ENCODE measurements at places on chromosomes 4 and X.

DNA sequence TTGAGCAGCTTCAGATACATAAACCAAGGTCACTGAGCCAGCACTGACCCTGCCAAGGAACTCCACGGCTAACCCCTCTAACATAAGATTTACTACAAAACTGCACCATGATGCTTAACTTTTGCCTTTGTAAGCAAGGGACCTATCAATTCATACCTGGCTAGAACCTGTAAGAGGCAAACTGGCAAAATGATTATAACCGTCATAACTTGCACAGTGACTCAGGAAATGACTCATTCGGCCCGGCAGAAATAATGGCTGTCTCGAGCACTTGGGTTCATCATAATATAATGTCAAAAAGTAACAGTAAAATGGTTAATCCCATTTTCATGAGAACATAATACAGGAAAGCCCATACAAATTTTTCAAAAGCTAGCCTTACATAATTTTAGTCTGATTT lies 17.2 kb downstream of the RASGEF1B start:
- DNase-seq: no peak

DNA sequence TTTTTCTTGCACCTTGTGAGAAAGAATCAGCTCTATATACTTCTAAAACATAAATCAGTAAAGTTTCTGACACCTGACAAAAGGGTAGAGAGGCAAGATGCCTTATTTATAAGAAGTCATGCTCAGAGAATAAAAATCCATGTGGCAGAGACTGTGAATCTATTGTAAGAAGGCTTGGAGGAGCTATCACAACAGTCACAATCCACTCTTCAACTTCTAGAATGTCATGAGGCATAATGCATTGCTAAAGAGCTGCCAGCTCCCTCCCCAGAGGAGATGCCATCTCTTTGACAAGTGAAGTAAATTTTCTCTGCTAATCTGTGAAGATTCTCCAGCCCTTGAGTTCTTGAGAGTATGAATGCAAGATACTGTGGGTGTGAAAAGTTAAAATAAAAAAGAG lies 971.2 kb upstream of the IGFBP7 start:
- DNase-seq: no peak

- DNase-seq: no peak
These were observed 426 bp upstream of the XIAP start for GRCh38 chrX:123859409-123859845.

- no peak for DNase-seq
These were observed 34.9 kb downstream of the SMARCA1 start for GRCh38 chrX:129488359-129488758.

DNA sequence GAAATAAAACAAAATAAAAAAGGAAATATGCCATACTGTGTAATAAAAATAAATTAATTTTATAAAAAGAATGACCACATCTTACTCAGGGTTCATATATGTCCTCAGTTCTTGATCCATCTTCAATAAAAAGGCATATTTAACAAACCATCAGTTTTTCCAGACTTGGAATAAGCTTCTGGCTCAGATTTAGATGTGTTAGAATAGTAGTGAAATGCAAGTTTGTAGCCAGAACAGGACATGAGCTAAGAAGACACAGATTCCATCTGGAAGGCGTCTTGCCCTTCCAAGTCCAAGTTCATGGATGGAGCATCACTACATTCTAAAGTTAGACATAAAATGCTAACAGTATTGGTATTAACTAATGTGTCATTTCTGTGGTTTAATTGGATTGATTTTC lies 10.3 kb upstream of the LSM6 start:
- no peak for DNase-seq

DNA sequence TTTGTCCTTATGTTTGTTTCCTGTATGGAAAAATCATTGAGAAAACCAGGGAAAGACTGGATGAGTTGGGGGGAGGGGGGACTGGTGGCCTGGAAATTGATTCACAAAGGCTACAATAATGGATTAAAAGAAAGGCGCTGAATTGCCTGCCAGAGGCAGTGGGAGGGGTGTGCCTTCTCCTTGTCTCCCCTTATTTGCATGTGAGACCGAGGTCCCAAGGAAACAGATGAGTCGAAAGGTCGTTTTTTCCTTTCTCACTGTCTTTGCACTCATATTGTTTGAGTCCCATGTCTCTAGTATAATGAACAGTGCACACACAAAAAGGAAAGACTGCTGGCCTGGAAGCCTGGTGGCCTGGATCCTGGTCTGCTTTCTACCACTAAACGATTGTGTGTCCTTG lies 86.6 kb upstream of the ZDHHC15 start:
- no peak for DNase-seq

- no peak for DNase-seq
These were observed 18.9 kb upstream of the USP9X start for GRCh38 chrX:41066391-41066790.

DNA sequence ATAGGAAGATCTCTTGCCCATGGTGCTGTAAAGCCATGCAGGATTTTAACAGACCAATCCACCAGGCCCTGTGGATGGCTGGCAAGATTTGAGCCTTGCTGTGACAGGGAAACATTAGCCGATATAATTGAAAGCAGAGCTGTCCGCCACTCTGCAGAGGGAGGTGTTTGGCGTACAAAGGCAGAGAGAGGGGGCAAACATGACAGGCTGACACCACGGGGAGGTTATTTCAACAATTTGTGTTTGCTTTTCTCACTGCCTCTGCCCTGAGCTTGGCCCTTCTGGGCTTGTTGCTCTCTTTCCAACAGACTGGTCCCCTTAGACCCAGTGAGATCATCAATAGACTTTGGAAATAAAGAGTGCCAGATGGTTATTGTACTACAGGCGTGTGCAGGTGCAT lies 59.4 kb downstream of the CLNK start:
- no peak for DNase-seq

DNA sequence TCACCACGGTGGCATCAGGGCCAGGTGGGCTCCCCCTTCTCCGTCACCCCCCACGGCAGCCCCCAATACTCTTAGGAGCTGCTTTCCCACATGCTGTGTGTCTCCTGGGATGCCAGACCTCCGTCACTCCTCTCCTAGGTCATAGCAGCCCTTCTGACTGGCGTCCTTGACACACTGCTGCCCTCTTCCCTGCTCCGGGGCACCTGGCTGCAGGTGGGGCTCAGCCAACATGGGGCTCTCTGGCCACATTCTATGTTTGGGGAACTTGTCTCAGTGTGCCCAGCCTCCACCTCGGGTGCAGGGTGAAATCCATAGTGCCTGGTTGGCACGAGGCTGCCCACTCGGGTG lies 13.8 kb downstream of the TMEM175 start:
- DNase-seq: no peak

DNA sequence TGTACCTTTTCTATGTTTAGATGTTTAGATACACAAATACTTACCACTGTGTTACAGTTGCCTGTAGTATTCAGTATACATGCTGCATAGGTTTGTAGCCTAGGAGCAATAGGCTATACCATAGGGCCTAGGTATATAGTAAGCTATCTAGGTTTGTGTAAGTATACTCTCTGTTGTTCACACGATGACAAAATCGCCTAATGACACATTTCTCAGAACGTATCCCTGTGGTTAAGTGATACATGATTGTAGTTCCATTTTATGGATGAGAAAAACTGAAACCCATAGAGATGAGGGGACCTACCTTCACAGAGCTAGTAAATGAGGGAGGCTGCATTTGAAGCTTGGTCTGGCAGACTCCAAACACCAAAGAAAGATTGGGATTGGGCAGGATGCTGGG lies 79.4 kb upstream of the EFNB1 start:
- DNase-seq: no peak

DNA sequence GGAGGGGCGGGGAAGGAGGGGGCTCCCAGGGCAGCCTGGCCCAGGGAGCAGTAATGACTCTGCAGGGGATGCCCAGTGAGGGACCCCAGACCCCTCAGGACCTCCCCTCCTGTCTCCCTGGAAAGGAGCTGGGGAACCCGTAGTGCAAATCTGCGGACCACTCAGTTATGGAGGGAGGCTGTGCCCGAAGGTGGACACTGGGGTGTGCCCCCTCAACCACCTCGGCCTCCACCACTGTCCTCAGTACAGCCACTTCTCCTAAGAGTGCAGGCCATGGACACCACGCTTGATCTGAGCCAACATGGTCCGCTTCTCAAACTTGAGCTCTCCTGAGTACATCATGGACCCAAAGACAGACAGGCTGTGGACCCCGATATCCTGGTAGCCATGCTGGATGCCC lies 378.2 kb upstream of the MAOA start:
- no peak for DNase-seq

DNA sequence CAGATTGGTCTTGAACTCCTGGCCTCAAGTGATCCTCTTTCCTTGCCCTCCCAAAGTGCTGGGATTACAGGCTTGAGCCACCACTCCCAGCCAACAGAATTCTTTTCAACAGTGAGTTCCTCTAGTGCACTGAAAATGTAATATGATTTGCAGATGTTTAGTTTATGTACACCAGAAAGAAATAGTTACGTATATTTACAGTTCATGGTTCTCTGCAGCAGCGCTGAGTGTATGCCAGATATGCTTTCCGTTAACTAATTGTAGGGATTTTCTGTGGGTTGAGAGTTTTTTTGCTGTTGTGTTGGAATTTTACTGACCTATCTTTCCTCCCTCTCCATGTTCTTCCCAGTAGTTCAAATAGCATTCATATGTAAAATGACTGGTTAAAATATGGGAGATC lies 44.0 kb downstream of the GAB1 start:
- no peak for DNase-seq

- peak; percentile 4 for DNase-seq
These were observed 506.9 kb upstream of the PCDH10 start for GRCh38 chr4:132642016-132642817.

GRCh38 chrX:13489454-13489853 lies 79.9 kb upstream of the EGFL6 start:
- peak; percentile 57 for DNase-seq

GRCh38 chr4:7198440-7199128 lies 6.2 kb downstream of the SORCS2 start:
- no peak for DNase-seq

DNA sequence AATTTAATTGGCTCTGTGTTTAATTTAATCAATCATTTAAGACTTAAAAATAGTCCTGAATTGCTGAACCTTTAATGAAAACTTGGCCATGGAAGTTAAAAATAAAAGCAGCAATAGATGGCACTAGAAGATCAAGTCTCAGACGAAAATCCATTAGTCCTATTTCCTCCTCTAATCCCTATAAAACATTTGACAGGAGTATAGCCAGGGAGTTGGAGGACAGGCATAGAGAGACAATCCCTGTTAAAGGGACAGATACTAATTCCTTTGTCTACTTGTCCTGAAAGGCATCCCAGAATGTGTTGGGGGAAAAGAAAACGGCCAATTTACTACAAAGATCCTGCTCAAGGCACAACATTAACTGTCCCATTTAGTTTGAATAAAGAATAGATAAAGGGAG lies 276.3 kb upstream of the TACR3 start:
- DNase-seq: no peak

DNA sequence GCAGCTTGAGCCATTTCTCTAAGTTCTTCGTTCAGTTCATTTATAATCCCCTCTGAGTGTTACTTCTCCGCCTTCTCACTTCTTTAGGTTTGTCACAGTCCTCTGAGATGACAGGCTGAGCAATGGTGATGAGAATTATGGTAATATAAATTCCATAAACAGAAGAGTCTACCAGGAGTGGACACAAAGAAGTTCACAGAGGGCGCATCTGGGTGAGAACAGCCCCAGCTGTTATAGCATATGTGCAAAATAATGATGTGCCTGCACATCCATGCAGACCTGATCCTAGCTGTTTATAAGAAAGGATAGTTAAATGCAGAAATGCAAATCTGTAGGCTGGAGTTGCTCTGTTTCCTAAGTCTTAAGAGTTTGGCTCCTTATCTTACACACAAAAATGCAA lies 377.5 kb downstream of the KCNIP4 start:
- no peak for DNase-seq

DNA sequence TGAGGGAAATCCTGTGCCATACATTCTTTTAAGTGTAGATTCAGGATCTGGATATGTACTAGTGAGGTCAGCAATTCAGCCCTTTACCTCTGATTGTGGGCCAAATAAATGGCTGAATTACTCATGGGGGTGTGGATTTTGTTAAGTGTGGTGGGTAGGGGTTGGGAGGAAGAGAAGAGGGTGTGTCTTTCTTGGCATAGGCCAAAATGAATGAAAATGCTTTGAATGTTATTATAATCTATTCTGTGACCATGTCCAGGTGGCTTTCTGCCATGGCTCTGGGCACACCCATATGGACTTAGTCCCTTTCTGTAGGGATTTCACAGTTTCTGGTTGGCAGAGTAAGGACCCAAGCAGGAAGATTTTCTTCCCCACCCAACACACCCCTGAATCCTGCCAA lies 244.3 kb downstream of the CBR4 start:
- DNase-seq: peak; percentile 70

DNA sequence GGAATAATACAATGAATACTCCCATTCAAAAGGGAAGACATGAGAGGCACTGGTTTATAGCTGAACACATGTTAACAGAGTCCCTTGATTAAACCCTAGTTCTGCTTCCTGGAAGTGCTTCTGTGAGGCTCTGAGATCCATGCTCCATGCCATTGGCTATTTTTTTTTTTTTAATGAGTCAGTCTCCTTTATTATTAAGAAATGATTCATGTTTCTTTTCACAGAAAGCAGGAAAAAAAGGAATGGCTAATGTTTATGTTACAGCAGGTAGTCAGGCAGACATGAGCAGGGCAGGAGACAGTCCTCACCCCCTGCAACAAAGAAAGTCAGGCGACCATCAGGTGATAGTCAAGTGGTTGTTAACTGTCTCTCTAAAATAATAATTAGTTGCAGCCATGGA lies 598.7 kb downstream of the EPHA5 start:
- no peak for DNase-seq

DNA sequence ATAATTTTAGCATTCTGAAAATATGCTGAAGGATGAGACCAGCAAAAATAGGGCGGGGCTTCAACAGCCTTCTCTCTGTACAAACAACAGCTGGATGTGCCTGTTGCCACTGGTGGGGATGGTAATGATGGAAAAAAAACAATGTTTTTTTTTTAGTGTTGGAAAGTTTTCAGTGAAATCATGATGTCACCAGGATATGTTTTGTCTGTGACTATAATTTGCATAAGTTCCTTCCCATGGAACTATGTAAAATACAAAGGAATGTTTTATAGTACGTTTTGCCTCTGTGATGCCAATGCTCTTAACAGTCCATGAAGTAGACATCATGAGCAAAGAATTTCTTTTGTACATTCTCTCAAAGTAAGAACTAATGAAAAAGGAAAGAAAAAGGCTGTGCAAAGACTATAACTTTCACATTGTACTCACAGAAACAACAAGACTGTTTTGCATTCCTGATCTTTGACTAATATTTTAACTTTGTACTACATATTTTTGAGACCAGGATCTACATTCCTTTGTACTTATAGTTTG lies 589.7 kb downstream of the SPRY1 start:
- DNase-seq: peak; percentile 96

DNA sequence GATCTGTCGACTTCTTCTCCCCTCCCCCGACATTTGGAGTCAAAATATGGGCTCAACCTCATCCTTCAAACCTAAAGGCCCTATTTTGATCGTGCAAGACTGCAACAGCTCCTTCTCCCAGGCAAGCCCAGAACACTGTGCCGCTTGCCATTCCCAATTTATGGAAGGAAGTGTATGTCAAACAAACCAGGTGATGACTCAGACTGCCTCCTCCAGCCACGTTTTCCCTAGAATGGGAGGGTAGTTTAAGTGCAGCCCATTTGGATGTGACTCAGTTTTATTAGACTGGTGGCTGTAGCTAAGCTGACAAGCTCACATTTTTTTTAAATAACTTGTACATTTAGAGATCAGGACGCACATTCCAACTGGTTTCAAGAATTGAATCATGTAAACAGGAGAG lies 570.4 kb upstream of the DIPK2B start:
- peak; percentile 96 for DNase-seq

Measured in EH (cell line).